Inflammatory macrophage treated with lipopolysaccharide for 1 hour (primary cell): ENCODE measurements at places on chromosomes 16 and 17.

- DNase-seq: peak; percentile 70
Observed at GRCh38 chr17:49218941-49219913, 8.7 kb downstream of the ABI3 start.

DNA sequence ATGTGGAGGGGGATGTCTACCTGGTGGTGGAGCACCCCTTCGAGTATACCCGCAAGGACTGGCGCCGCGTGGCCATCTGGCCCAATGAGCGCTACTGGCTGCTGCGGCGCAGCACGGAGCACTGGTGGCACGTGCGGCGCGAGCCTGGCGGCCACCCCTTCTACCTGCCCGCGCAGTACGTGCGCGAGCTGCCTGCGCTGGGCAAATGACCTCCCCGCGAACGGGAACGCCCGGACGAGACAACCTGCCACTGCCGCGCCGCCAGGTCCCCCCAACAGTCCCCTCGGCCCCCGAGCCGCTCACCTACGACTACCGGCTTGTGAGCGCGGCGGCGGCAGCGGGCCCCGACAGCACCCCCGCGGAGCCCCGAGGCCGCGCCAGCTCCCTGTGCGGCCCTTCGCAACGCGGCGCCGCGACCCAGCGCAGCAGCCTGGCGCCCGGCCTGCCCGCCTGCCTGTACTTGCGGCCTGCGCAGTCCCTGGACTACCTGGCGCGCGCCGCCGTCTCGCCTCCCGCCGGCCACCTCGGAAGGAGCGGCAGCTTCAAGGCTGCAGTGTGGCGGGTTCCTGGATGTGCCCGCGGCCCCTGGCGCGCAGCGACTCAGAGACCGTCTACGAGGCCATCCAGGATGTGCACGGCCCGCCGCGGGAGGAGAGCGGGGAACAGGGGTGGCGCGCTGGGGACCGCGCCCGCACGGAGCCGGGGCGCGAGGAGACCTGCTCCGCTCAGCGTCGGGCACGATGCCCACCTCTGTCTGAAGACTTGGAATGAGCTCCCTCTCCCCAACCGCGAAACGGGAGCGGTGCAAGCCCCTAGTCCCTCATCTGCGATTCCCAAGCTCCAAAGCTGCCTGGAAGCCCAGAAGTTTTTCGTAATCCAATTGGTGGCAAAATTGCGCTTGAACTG, 48.7 kb upstream of the AMZ2 start:
- DNase-seq: no peak

GRCh38 chr17:19014628-19015215, 10.2 kb upstream of the FAM83G start:
- no peak for DNase-seq

- DNase-seq: no peak
Observed at GRCh38 chr17:77688369-77688768, 270.1 kb upstream of the TNRC6C start.

- DNase-seq: no peak
Observed at GRCh38 chr16:64083428-64084129, 1038.3 kb downstream of the CDH11 start.

DNA sequence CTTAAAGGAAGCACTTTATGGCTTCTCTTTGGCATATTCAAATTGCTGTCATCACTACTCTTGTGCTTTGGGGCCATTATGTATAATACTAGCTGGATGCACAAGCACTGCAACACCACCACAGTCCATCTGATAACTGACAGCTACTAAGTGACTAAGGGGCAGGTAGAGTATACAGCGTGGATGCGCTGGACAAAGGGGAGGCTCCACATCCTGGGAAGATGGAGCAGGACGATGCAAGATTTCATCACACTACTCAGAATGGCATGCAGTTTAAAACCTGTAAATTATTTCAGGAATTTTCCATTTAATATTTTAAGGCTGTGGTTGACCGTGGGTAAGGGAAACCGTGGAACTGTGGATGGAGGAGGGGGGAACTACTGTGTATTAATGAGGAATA, 25.0 kb downstream of the MPRIP start:
- DNase-seq: no peak

DNA sequence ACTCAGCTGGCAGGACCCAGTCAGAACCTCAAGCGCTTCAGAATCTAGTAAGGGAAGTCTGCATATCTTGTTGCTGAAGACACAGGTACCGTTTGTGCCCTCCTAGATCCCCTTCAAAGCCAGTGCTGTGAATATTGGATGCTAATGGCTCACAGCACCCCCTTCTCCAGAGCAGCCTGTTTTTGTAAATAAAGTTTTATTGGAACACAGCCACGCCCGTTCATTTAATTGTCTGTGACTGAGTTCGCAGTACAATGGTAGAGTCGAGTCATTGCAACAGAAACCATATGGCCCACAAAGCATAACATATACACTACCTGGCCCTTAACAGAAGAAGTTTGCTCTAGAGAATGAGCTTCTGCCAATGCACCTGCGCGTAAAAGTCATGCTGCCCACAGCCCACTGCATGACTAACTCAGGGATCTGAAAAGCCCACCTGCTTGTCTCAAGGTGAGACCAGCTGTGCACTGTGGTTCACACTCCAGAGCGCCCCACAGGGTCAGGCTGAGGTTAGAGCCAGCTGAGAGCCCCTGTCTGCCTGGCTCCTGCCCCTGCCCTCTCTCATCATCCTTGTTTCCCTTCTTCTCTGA, 48.8 kb downstream of the AIPL1 start:
- no peak for DNase-seq

DNA sequence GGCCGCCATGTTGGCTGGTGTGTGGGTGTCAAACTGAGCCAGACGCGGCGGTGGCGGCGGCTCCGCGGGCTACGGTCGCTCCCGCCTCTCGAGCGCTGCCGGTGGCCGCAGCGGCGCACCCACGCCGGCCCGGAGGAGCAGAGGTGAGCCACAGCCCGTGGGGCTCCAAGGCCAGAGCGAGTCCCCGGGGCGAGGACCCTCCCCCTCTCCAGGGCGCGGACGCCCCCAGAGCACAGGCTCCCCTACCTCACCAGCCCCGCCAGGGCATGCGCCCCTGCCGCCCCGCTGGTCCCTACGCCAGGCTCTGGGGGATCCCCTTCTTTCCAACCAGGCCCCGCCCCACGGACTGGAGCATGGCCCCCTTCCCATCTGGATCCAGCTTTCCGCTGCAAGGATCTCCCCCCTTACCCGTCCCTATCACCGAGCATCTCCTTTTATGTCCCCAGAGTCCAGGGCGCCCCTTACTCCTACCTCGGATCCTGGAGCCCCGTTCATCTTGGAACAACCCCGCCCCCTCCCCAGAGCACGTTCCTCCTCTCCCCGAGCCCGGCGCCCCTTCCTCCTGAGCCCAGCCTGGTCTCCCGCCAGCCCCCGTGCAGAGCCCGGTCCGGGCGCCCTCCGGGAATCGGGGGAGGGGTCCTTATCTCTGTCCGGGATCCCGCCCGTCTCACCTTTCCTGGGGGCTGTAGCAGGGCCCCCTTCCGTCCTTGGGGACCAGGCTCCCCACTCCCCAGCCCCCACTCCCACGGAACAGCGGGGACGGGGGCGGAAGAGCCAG, 412 bp downstream of the EPN2 start:
- no peak for DNase-seq

- DNase-seq: no peak
Observed at GRCh38 chr16:72928090-72928981, 119.6 kb downstream of the ZFHX3 start.

GRCh38 chr17:41737680-41738023, 3.2 kb upstream of the HAP1 start:
- no peak for DNase-seq

DNA sequence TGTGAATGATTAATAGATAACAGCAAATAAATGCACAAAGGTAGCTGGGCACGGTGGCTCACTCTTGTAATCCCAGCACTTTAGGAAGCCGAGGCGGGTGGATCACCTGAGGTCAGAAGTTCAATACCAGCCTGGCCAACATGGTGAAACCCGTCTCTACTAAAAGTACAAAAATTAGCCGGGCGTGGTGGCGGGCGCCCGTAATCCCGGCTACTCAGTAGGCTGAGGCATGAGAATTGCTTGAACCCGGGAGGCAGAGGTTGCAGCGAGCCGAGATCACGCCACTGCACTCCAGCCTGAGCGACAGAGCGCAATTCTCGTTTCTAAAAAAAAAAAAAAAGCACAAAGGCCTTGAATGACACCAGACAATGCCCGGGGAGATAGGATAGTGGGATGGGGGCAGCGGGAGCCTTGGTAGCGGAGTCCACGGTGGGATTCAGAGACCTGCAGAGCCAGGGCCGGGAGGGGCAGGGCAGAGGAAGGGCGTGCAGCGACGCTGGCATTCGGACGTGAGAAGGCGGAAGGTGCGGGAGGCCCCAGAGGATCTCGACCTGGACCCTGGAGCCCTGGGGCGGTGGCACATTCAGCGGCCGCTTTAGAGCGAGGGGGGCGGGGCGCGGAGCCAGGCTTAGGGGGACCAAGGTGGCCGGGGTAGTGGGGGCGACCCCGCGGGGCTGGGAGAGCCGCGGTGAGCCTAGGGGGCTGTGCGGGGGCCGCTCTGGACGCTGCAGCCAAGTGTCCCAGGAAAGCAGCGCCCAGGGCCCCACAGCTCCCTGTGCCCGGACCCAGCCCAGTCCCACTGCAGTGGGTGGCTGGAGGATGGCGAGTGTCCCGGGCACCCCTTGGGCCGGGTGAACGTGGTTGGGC, 999 bp upstream of the FLYWCH2 start:
- DNase-seq: no peak

DNA sequence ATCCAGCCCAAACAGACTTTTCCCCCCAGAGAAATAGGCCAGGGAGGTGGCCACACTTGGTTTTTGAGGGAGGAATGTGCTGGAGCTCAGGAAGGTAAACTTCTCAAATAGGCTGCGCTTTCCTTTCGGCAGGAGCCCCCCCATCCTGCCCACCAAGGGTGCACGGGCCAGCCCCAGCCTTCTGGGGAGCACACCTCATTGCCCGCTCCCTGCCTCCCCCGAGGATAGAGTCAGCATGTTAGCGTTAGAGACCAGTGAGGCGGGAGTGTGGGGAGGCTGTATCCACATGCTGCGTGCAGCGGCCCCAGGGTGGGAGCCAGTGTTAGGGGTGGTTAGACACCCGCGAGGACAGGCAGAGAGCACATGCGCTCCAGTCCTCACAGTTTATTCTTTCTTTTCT, 42.3 kb downstream of the PIPOX start:
- DNase-seq: no peak

DNA sequence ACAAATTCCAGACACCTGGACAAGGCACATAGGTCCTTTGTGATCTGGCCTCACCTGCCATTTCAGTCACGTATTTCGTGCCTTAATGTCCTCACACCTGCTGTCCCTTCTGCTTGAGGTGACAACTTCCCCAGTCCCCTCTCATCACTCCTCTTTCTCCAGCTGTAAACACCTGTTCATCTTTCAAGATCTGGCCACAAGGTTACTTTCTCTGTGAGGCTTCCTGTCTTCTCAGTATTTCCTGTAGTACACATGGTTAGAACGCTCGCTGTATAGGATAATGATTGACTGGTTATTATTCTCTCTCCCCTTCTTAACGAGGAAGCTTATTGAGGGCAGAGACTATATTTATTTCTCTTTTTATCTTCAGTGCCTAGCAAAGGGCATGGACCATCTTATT, 74.5 kb upstream of the PMFBP1 start:
- DNase-seq: no peak

DNA sequence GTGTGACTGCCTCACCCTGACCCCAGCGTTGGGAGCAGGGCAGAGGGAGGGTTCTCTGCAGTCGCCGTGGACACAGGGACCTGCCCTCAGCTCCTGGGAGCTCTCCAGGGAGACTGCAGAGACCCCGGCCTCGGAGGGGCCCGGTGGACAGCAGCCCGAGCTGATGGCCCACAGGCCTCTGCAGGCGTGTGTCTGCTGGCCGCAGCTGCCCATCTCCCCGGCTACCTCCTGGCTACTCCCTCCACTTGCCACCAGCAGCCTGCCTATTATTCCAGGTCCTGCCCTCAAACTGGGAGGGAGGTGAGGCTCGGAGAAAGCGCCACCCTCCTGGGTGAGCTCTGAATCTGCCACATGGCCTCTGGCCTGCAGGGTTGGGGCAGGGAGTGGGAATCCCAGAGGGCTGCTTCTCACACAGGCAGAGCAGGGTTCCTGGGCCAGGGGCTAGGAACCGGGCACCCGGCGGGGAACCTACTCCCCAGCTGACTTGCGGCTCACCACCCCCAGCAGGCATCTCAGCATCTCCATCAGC, 7.2 kb downstream of the SLC16A5 start:
- no peak for DNase-seq

DNA sequence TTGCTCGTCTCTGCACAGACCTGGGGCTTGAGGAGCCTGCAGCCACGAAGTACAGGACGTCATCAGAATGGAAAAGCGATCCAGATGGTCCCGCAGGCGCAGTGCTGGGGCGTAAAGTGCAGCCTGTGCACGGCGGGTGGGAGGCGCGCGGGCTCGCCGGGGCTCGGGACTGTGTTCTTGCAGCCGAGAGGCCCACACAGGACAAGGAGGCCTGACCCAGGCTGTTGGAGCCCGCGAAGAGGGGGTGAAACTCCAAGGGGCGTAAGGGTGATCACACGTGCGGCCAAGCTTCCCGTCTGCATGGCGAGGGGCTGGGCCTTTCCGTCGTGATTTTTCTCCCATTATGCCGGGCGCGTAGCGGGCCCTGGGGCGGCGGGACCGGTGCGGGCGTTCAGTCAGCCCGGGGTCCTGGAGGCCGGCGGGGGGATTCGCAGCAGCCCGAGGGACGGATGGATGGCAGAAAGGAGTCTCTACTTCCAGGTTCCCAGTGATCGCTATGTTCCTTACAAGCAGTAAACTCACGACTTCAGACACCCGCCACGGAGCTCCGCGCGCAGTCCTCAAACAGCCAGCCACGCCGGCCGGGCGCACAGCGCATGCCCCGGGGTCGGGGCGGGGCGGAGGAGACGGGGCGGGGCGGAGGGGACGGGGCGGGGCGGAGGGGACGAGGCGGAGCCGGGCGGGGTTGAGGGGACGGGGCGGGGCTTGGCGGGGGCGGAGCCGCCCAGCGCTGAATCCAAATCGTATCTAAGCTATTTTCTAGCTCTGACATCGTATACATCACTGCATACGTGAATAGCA, 141.0 kb upstream of the KCNJ18 start:
- peak; percentile 85 for DNase-seq
